Psoas muscle (tissue), 8 donors: ENCODE measurements at places on chromosomes 2 and 18. TPM values are rescaled to one million over a fixed set of nuclear protein-coding genes. Genes with fewer than 3 reads are reported as not detected.

- peaks cover 4% of the 10 kb centered on the region for H3K4me1 ChIP-seq
- no peak for DNase-seq
- H3K27ac ChIP-seq, result no peak overlapping the region
- H3K27me3 ChIP-seq, result no peaks in the 10 kb centered on the region
- H3K36me3 ChIP-seq, result no peaks in the 10 kb centered on the region
Observed at GRCh38 chr2:20662308-20662937, 4.5 kb upstream of the GDF7 start.

GRCh38 chr2:160292225-160292624 lies 92.2 kb upstream of the ITGB6 start:
- peaks cover 75% of the 10 kb centered on the region for H3K4me1 ChIP-seq
- no peaks in the 10 kb centered on the region for H3K27me3 ChIP-seq
- no peak overlapping the region for H3K4me3 ChIP-seq
- no peak for DNase-seq
- H3K36me3 ChIP-seq, result no peaks in the 10 kb centered on the region

DNA sequence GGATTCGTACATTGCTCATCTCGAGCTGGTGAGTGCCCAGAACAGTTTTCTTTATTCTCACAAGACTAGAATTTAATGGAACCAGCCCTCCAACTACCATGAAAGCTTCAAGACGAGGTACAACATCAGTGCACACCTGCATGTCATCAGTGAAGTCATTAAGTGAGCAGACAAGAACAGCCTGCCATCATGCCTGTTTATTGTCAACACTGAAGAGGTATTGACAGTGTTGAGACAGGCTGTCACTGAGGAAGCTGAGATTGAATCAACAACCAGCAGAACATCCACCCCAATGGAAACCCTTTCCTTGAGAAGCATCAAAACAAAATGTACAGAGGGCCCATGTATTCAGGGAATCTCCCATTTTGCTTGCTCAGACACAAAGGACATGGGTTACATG lies 148.0 kb upstream of the TCF4 start:
- H3K4me1 ChIP-seq, result peaks cover 7% of the 10 kb centered on the region
- H3K27ac ChIP-seq, result no peak overlapping the region
- DNase-seq, result no peak
- H3K27me3 ChIP-seq, result no peaks in the 10 kb centered on the region
- no peak overlapping the region for H3K4me3 ChIP-seq

- H3K27me3 ChIP-seq, result no peaks in the 10 kb centered on the region
- H3K4me1 ChIP-seq, result peaks cover 36% of the 10 kb centered on the region
- H3K27ac ChIP-seq, result peak overlapping the region; percentile 79
Observed at GRCh38 chr18:21112140-21112473, 494 bp upstream of the ROCK1 start.

DNA sequence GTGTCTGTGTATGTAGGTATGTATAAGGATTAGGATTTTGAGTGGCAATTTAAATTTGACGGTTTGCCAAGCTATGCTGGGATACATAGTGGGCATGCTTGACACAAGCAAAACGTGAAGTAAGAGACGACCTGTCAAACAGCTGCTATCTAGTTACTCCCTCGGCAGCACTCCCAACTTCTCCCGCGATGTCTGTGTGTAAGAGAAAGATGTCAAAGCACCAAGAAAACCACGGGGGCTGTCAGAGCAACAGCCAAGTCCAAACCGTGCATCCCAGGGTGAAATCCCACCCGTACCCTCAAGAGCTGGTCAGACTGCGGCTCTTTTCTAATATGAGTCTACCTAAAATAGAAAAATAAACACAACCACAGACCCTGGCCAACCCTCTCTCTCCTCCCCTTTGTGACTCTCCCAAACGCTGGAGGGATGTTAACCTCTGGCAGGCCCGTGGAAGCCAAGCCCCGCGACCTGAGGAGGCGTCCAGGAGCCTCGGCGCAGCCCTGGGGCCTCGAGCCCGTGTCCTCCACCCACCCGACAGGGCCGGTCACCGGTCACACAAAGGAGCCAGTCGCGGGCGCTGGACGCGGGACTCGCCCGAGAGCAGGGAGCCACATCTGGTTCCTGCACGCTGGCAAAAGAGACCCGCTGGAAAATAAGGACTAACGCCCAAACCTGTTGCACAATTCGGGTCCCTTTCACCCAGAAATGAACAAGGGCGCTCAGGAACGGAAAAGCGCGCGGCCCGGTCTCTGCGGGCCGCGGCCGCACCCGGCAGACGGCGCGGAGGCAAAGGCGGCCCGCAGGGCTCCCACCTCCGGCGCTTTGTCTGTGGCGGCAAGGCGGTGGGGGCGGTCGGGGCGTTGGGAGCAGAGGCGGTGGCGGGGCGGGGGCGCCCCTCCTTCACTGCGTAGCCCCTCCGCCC lies 925 bp downstream of the SESTD1 start:
- H3K36me3 ChIP-seq, result no peaks in the 10 kb centered on the region
- H3K4me3 ChIP-seq, result peak overlapping the region; percentile 86
- H3K27ac ChIP-seq, result peak overlapping the region; percentile 75
- H3K4me1 ChIP-seq, result peaks cover 9% of the 10 kb centered on the region
- no peaks in the 10 kb centered on the region for H3K27me3 ChIP-seq

DNA sequence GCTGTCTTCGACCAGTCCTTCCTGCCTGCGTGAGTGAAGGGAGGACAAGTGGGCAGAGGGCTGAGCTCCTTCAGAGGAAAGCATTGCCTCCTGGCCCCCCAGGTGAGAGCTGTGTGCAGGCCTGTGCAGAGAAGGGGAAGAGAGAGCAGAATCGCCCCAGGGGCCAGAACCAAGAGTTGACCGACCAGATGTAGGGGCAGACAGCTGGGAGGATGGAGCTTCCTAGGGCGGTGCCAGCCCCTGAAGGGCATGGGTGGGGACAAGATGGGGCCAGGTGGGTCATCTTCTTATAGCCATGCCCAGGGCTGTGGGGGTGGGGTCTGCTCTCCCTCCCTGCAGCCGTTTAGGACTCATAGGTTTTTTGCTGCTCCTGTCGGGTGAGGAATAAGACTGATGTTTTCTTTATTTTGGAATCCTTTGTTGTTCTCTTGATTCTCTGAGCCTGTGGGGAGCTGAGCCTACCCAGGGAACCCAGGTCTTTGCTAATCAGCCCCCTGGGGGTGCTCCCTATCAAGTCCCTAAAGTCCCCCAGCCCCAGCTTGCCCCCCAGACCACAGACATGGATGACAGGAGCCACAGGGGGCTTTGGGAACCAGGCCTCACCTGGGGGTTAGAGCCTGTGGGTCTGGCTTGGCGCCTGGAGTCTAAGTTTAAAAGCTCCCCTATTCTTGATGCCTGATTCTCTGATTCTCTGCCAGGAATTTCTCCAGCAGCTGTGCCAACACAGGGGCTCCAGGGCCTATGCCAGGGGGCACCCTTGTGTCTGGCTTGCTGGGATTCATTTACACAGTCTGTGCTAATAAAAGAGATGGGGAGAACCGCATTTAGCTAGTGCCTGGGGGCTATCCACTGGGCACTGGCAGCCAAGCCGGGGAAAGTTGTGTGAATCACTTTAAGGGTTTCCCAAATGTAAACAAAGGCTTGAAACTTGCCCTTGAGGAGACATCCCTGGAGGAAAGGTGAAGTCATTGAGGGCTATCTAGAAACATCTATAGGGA lies 9.3 kb upstream of the EFHD1 start:
- H3K27ac ChIP-seq, result no peak overlapping the region
- DNase-seq, result no peak
- H3K36me3 ChIP-seq, result no peaks in the 10 kb centered on the region
- no peak overlapping the region for H3K4me3 ChIP-seq

- DNase-seq, result peak; percentile 54
- peak overlapping the region; percentile 57 for H3K27ac ChIP-seq
- peak overlapping the region; percentile 55 for H3K4me3 ChIP-seq
- H3K36me3 ChIP-seq, result no peaks in the 10 kb centered on the region
Observed at GRCh38 chr18:58847383-58848071, 17.1 kb upstream of the ZNF532 start.

The IGFBP5 gene
- total RNA-seq, result 451 TPM

DNA sequence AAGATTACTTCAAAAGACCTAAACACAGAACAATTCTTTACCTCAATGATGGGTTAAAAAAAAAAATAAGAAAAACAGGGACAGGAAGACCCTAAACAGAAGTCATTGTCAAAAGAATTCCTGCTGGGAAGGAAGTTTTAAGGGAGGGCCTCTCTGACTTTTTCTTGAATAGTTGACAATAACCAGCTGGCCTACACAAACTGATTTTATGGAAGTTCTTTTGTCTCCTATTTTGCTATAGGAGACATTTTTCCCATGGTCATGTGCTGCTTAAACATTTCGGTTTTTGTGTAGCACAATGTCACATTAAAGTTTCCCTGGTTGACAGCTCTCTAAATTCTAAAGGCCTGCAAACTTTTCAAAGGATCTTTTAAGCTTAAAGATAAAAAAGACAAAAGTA lies 55.3 kb downstream of the RFTN2 start:
- no peaks in the 10 kb centered on the region for H3K36me3 ChIP-seq
- no peak for DNase-seq
- no peaks in the 10 kb centered on the region for H3K27me3 ChIP-seq
- no peak overlapping the region for H3K4me3 ChIP-seq
- H3K4me1 ChIP-seq, result no peaks in the 10 kb centered on the region

DNA sequence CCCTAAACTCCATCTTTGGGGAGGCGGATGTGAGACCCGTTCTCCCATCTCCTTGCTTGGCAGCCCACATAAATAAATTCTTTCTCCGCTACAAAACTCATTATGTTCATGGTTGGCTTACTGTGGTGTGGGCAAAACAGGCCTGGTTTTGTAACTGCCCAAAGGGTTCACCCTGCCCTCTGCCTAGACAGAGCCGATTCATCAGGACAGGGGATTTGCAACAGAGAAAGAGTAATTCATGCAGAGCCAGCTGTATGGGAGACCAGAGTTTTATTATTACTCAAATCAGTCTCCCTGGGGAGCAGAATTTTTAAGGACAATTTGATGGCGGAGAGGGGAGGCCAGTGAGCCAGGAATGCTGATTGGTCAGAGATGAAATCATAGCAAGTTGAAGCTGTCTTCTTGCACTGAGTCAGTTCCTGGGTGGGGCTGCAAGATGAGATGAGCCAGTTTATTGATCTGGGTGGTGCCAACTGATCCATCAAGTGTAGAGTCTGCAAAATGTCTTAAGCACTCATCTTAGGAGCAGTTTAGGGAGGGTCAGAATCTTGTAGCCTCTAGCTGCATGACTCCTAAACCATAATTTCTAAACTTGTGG lies 8.4 kb upstream of the RNF125 start:
- H3K27me3 ChIP-seq, result no peaks in the 10 kb centered on the region
- no peak for DNase-seq
- H3K4me1 ChIP-seq, result no peaks in the 10 kb centered on the region
- H3K27ac ChIP-seq, result no peak overlapping the region

The NOSTRIN gene
- 3.7 TPM for total RNA-seq

- peaks cover 11% of the 10 kb centered on the region for H3K4me1 ChIP-seq
- no peak overlapping the region for H3K4me3 ChIP-seq
- DNase-seq, result no peak
- no peaks in the 10 kb centered on the region for H3K27me3 ChIP-seq
Observed at GRCh38 chr18:48634975-48635374, 96.1 kb downstream of the CTIF start.

- no peaks in the 10 kb centered on the region for H3K4me1 ChIP-seq
- no peak for DNase-seq
- no peaks in the 10 kb centered on the region for H3K36me3 ChIP-seq
- no peak overlapping the region for H3K4me3 ChIP-seq
- H3K27ac ChIP-seq, result no peak overlapping the region
Observed at GRCh38 chr18:46313521-46313920, 209.3 kb downstream of the HAUS1 start.

- peak overlapping the region; percentile 77 for H3K27ac ChIP-seq
- no peaks in the 10 kb centered on the region for H3K27me3 ChIP-seq
- no peaks in the 10 kb centered on the region for H3K36me3 ChIP-seq
- H3K4me1 ChIP-seq, result peaks cover 17% of the 10 kb centered on the region
- no peak for DNase-seq
Observed at GRCh38 chr18:9803063-9803697, 82.6 kb upstream of the TXNDC2 start.

GRCh38 chr2:219058541-219059374 lies 2.0 kb downstream of the IHH start:
- peak overlapping the region; percentile 47 for H3K4me3 ChIP-seq
- H3K36me3 ChIP-seq, result no peaks in the 10 kb centered on the region
- H3K27ac ChIP-seq, result no peak overlapping the region
- peak; percentile 71 for DNase-seq

- H3K36me3 ChIP-seq, result no peaks in the 10 kb centered on the region
- no peak overlapping the region for H3K27ac ChIP-seq
- H3K27me3 ChIP-seq, result no peaks in the 10 kb centered on the region
- no peak for DNase-seq
- H3K4me1 ChIP-seq, result peaks cover 5% of the 10 kb centered on the region
Observed at GRCh38 chr18:48021273-48021914, 90.9 kb upstream of the SMAD2 start.

The FIGN gene
- total RNA-seq, result 2.3 TPM

- H3K4me1 ChIP-seq, result peaks cover 7% of the 10 kb centered on the region
- H3K36me3 ChIP-seq, result no peaks in the 10 kb centered on the region
- no peak overlapping the region for H3K4me3 ChIP-seq
- DNase-seq, result peak; percentile 63
Observed at GRCh38 chr2:23291239-23291638, 93.7 kb upstream of the KLHL29 start.

DNA sequence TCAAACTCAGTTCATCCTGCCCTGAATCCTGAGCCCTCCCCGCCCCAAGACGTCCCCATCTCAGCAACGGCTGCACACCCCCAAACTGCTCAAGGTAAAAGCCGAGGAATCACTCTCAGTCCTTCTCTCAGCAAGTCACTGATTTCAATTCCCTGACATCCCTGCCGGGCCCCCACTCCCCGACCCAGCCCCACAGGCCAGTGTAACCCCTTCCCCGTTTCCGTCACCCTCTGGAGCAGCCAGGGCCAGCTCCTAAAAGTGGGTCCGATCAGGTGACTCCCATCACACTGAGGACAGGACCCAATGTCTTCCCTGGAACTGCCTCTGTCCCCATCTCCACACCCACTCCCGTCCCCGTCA lies 20.5 kb downstream of the SNORC start:
- peak; percentile 24 for DNase-seq
- no peaks in the 10 kb centered on the region for H3K27me3 ChIP-seq
- H3K36me3 ChIP-seq, result no peaks in the 10 kb centered on the region
- H3K4me1 ChIP-seq, result peaks cover 8% of the 10 kb centered on the region
- H3K4me3 ChIP-seq, result no peak overlapping the region

- no peaks in the 10 kb centered on the region for H3K36me3 ChIP-seq
- H3K4me1 ChIP-seq, result peaks cover 14% of the 10 kb centered on the region
- no peak overlapping the region for H3K4me3 ChIP-seq
- DNase-seq, result no peak
- H3K27ac ChIP-seq, result no peak overlapping the region
- no peaks in the 10 kb centered on the region for H3K27me3 ChIP-seq
Observed at GRCh38 chr18:48719974-48720654, 181.3 kb downstream of the CTIF start.

DNA sequence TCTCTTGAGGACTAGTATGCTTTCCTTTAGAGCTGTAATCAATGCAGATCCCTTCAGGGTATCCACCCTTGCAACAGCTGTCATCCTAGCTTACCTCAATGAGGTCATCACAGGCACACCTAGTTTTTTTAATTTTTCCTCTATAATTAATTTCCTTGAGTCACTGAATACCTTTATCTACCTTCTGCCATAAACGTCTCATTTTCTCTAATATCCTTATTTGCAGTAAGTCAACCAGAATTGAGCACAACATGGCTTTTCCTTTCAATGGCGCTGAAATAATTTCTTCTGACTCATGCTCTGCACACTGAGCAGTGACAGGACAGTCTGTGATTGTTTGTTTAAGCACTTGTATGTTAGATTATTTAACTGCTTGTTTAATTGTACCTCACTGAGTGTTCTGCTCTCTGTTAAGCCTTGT lies 49.4 kb downstream of the ETAA1 start:
- H3K27me3 ChIP-seq, result no peaks in the 10 kb centered on the region
- H3K27ac ChIP-seq, result no peak overlapping the region
- no peak overlapping the region for H3K4me3 ChIP-seq
- DNase-seq, result no peak

The APCDD1 gene
- total RNA-seq, result 7.9 TPM
